ENCODE measurements at places on chromosomes 16 and 17. TPM values are rescaled to one million over a fixed set of nuclear protein-coding genes. Genes with fewer than 3 reads are reported as not detected.

The KRTAP4-9 gene
- not detected for total RNA-seq

DNA sequence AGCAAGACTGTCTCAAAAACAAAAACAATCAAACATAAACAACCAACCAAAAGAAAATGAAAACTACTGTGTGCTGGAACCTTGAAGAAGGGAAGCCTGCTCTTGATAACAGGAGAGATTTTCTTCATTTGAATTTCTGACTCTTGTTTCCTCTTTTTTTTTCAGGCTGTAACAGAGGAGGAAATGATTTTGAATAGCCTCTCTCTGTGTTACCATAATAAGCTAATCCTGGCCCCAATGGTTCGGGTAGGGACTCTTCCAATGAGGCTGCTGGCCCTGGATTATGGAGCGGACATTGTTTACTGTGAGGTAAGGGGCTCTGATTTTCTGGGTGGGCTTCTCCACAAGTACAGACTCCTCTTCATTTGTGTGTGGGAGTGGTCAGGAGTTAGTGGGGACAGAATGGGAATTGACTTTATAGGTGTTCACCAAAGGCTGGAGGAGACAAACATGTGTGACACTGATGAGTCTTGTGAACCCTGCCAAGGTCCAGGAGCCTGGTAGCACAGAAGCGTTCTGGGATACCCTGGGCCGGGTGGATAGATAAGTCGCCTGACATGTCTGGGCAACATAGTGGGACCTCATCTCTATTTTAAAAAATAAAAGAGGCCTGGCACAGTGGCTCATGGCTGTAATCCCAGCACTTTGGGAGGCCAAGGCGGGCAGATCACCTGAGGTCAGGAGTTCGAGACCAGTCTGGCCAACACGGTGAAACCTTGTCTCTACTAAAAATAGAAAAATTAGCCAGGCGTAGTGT is 14.9 kb downstream of the DUS2 start:
- no peak for DNase-seq

- DNase-seq, result no peak
Measured at GRCh38 chr16:15873737-15874136, 14.7 kb downstream of the CEP20 start.

DNA sequence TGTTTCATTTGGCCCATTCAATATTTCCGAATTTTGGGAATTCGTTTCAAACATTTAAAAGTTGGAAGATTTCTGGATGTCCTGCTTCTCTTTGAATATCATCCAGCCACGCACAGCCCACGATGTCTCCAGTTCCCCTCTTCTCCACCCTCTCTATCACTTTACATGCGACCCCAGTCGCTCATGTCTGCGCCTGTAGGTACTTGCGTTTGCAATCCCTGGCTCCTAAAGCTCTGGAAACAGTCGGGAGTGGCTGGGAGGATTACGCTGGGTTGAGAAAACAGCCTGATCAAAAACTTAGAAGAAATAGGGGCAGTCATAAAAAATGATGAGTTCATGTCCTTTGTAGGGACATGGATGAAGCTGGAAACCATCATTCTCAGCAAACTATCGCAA is 1.5 kb upstream of the SBK1 start:
- no peak for DNase-seq

- no peak for DNase-seq
Measured at GRCh38 chr16:49849754-49850108, 6.2 kb downstream of the ZNF423 start.

DNA sequence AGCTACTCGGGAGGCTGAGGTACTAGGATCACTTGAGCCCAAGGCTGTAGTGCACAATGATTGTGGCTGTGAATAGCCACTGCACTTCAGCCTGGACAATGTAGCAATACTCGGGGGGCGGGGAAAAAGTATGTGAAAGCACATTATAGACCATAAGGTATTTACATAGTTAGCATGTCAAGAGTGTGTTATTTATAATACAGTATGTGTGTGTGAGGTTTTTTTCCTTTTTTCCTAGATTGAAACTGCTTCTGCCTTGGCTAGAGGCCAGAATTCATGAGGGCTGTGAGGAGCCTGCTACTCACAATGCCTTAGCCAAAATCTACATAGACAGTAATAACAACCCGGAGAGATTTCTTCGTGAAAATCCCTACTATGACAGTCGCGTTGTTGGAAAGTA is 30.5 kb downstream of the PTRH2 start:
- no peak for DNase-seq

- DNase-seq, result no peak
Measured at GRCh38 chr16:65697065-65697464, 575.2 kb upstream of the CDH11 start.

All from endothelial cell of umbilical vein (primary cell).